ENCODE measurements at places on chromosomes 2 and 18.

DNA sequence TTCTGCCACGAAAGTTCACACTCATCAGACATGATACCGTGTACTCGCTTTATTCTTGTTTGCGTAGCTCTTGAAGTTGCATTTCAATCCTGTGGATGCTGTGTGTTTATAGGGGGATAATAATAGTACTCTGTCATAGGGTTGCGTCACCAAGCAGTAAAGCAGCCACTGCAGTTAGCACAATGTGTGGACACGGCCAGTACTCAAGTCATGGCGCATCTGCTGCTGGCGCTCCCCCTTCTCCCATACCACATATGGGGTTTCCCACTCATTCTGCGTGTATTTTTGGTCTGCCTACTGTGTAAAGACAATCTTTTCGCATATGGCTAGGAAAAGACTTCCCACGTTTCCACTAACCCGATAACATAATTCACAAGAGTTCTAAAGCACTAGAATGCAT is 2.1 kb upstream of the ZBTB14 start:
- no peak for DNase-seq

DNA sequence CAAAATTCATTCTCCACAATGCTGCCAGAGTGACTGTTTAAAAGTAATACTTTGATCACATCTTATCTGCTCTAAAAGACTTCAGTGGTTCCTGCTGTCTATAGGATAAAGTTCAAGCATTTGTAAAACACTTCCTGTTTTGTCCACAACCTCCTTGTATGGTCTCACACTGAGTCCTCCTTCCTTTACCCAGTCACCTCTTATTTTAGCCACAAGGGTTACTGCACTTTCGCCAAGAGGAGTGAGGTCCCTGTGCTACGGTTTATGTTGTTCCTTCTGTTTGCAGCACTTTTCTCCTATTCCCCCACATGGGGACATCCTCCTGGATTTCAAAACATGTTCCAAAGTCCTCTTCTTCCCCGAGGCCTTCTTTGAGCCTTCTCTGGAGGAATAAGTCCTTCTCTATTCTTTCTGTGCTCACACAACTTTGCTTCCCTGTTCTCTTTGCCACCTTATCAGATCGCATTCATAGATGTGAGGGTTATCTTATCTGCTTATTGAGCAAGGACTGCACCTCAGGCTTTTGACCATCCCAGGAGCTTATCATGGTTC is 112.2 kb upstream of the NABP1 start:
- no peak for DNase-seq

- no peak for DNase-seq
Measured at GRCh38 chr2:191292869-191293268, 47.7 kb downstream of the MYO1B start.

DNA sequence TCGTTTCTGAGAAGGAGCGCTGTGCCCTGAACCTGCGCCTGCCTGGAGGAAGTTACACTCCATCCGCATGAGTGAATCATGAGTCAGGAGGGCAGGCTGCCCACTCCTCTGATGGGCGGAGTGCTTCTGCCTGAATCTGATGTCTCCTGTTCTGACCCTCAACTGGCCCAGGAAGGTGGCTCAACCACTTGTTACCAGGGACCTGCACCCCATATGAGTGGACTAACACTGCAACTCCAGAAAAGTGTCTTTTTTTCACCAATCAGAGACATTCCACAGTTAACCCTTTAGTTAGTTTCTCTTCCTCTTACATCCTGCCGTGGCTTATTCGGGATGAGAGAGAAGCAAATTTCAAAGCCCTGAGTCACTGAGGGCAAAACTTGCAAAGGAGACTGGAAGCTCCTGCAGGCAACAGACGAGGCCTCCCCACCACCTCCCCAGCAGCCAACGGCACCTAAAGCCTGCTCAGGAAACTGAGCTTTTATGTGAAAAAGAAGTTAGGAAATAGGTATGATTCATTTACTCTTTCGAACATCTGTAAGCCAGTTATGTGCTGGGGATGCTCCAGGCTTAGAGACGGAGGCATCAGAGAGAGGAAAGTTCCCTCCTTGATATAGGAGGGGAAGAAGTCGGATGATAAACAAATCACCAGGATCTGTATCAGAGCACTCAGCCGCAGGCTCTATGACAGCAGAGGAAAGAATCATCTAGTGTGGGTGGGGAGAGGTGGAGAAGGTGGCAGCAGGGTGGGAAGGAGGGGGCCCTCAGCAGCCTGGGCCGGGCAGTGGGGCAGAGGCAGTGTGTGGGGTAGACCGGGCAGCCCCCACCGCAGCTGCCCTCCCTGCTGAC is 30.9 kb downstream of the MBP start:
- no peak for DNase-seq

- DNase-seq = no peak
Measured at GRCh38 chr2:154914561-154914960, 216.1 kb downstream of the KCNJ3 start.

DNA sequence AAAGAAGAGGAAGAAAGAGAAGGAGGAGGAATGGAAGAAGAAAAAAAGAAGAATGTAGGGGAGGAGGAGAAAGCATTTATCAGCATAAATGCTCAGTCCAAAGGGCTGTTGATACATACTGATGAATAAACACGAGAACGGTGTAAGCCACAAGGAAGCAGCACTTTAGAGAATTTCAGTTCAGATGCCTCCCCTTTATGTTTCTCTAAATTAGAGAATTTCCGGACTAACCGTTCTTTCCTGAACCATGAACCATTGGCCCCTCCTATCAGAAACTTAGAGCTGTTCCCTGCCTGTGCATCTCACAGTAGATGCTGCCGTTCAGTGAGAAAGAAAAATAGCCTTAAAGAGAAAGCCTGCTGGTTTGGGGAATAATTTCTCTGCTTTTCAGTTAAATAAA is 49.2 kb upstream of the TUBA3D start:
- no peak for DNase-seq

Measured in stimulated activated CD8-positive, alpha-beta memory T cell treated with anti-CD3 and anti-CD28 coated beads, Interleukin-7, amount 100 ng/mL, for 1 hour (primary cell).